Stimulated activated CD4-positive, alpha-beta T cell treated with anti-CD3 and anti-CD28 coated beads, Interleukin-15, amount 100 ng/mL, for 48 hours (primary cell): ENCODE measurements at places on chromosomes 7 and 10.

DNA sequence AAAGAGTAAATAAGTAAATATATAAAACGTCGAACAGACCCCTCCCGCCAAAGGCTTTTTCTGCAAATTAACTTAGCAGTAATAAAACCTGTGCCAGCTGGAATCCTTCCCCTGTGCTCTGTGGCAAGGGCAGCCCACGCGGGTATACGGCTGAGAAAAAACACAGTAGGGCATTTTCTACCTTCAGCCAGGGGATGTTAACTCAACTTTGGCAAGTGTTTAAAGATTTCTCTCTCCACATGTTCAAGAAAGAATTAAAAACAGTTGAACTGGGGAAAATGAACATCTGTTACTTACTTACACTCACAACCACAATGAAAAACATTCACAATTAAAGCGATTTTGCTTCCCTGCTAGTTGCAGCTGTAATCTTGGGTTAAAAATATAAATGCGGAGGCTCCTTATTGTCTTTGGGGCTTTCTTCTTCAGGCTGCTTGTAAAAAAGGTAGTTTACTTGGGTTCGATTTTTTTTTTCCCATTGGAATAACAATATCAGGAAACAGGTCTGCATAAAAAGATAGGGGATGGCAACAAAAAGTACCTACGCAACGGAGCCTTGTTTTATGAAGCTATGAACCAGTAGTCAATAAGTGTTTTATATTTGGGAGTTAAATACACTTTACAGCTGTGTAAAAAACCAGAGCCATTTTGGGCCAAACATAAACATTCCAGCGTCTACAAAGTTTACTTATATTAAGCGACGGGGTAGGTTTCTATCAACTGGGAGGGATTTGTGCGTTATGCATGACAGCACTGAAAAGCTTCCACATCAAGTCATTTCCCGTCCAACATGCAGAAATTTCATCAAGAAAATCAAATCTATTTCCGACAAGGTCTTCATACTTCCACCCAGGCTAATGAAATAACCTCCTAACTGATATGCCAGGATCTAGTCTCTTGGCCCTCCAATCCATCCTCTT, 132.7 kb downstream of the TAX1BP1 start:
- no peak for DNase-seq

- no peak for DNase-seq
Observed at GRCh38 chr10:97494151-97494550, 4.1 kb downstream of the MMS19 start.

- no peak for DNase-seq
Observed at GRCh38 chr10:131162866-131163843, 148.4 kb downstream of the TCERG1L start.

DNA sequence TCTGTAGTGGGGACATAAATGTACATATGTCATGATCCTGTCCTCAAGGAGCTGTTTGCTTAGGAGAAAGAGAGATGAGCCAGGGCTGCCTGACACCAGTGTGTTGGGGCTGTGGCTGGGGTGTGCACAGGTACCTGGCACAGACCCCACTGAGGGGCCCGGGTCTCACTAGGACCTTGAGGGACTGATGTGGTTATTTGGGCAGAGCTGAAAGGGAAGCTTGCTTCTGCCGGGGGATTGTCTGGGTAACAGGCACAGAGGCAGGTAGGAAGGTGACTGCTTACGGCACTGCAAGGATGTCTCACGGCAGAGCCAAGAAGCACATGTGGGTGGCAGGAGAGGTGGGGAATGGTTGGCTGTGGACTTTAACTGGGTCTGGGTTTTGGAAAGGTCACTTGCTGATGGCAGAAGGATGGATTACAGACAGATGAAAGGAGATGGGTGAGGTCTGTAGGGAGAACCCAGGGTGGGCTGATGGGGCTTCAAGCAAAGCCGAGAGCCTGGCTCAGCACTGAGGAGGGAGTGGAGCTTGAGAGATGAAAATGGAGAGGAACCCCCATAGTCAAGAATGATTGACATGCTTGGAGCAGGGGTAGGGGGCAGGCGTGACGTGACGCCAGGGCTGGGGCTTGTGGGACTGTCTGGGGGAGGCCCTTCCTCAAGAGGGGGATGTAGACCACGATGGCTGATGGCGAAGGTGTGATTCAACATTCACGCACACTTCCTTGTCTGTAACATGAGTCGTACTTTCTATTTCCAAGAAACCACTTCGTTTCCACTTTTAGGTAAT, 207.7 kb upstream of the SHH start:
- no peak for DNase-seq

GRCh38 chr7:122430710-122431109, 126.2 kb upstream of the FEZF1 start:
- DNase-seq: no peak

DNA sequence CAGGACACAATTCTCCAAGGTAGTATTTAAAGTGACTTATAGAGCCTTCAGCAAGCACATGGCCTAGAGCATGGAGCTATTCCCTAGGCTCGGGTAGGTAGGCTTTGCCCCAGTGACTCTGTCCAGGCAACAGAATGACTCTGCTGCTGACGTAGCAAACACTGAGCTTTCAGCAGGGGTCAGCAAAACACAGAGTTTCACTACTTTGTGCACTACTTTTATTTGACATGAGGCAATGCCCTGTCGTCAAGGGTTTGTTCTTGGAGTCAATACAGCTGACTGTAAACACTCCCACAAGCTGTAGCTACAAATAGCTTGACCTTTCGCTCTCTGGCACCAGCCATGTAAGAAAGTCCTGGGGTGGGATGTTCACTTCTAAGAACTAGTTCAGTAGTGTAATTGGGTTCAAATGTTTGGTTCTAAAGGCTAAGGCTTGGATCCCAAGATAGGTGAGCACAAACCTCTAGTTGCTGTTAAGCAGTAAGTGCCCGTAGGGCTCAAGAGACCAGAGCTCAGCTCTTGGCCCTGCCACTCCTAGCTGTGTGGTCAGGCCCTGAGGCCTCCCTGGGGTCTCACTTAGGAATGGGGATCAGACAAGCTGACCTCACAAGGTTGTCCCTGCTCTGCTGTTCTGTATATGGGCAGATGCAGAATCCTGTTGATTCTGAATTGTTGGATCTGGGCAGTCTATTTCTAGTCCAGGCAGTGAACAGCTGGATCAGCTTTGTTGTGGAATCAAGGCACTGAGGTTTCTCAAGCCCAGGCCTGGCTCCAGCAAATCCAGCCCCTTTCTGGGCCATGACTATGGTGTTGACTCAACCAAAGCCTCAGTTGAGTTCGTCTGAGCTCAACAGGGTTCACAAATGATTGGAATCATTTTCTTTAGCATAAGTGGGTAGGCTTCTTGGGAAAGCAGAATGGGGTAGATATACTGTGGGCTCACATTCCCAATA, 10.7 kb downstream of the NODAL start:
- DNase-seq: no peak

- DNase-seq: no peak
Observed at GRCh38 chr10:121577568-121577967, 20.7 kb downstream of the FGFR2 start.

GRCh38 chr7:100546129-100546925, 7.3 kb downstream of the AGFG2 start:
- DNase-seq: no peak
